Right hindlimb (tissue), 1 donor: ENCODE measurements at places on chromosomes 4 and X.

- no peak for DNase-seq
Measured at GRCh38 chr4:158159054-158159717, 13.6 kb downstream of the GASK1B start.

DNA sequence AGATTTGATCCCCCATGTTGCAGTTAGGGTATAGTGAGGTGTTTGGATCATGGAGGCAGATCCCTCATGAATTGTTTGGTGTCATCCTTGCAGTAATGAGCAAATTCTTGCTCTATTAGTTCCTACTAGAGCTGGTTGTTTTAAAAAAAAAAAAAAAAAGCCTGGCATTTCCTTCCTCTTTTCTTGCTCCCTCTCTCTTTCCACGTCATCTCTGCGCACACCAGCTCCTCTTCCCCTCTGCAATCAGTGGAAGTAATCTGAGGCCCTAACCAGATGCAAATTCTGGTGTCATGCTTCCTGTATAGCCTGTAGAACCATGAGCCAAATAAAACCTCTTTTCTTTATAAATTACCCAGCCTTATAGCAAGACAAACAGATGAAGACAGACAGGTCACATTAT, 24.5 kb downstream of the WDR17 start:
- no peak for DNase-seq

GRCh38 chr4:10639100-10639499, 45.5 kb downstream of the CLNK start:
- DNase-seq, result no peak

- peak; percentile 57 for DNase-seq
Measured at GRCh38 chr4:2537011-2537830, 774 bp downstream of the FAM193A start.

- DNase-seq, result no peak
Measured at GRCh38 chrX:81868979-81869378, 667.1 kb downstream of the SH3BGRL start.

DNA sequence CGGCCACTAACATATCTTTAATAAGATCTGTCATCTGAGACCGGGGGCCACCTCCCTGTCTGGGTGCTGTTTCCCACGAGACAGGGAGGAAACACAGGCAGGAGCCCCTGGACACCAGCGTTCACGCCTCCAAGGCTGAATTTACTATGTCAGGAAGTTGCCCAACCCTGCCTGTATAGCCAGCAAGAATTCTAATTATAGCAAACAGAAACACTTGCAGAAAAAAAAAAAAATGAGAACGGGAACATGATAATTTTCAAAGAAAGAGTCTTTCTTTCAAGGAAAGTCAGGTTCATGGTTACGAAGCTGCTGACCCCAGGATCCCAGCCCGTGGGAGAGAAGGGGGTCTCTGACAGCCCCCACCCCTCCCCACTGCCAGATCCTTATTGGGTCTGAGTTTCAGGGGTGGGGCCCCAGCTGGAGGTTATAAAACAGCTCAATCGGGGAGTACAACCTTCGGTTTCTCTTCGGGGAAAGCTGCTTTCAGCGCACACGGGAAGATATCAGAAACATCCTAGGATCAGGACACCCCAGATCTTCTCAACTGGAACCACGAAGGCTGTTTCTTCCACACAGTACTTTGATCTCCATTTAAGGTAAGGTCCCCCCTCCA, at the start of gene IL3RA:
Gene IL3RA, plus strand, starts transcription at position 455 of the 613 bp plus-strand sequence. CDS start 4,981 bp downstream, outside the sequence.
- DNase-seq, result no peak

DNA sequence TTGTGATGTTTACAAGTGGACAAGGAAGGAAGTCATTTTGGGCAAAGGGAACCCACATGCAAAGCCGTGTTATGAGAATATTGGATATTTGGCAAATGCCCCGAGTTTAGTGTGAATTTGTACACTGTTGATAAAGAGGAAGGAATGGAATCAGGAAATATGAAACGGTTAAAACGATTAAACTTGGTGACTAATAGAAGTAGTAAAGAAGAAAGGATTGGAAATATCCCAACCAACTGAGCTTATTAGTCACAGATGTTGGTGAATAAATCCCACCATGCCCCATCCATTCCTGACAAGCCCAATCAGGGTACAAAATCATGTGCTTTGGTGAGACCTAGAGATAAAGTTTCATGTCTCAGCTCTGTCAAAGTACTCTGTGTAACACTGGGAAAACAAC, 22.0 kb downstream of the ARHGAP24 start:
- no peak for DNase-seq

DNA sequence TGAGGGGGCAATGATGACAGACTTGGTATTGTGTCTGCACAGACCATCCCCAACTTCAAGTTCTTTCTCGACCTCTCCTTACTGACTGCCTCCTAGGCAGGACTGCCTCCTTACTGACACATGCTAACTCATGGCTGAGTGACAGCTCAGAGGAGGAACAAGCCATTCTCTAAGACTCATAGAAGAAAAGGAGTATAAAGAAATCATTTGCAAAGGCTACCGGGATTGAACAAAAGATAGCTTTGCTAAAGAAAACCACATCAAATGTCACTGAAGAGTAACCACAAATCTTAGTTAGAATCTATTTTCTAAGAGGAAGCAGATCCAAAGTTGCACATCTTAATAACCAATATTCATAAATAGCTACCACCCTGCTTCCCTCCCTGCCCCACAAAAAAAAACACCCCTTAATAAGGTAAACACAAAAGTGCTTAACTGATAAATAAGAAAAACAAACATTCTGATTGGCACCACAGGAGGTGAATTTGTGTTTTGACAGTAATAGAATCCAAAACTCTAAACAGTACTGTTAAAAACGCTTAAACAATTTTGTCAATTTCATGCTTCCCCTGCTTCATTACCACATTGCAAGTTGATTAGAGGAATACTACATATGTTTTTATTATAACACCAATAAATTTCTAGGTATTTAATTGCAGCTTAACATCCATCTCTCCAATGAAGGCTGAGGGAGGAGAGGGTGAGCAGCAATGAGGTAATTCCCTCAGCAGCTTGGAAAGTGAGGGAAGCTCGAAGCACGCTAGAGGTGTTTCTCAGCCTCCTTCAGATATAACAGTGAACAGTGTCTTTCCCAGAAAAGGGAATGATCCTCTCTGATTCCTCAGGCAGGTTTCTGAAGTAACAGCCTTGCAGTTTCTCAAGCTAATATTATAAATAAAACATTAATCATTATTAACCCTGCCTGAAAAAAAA, 160.0 kb downstream of the HNRNPD start:
- DNase-seq, result no peak

DNA sequence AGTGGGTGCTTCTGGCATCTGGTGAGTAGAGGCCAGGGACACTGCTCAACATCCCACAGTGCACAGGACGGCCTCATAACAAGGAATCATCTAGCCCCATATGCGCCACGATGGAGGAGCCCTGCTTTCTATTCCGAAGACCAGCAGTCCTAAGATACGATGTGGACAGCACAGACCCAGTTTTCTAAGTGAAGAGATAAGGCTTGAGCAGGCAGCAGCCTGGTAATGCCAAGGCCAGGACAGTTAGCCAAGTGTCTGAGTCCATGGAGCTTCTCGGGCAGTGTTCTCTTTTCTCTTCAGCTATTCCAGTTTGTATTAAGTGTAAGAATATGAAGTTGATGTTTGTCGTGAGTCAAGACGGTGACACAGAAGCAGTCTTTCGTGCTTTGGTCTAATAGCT, 112.7 kb downstream of the TBL1X start:
- no peak for DNase-seq

DNA sequence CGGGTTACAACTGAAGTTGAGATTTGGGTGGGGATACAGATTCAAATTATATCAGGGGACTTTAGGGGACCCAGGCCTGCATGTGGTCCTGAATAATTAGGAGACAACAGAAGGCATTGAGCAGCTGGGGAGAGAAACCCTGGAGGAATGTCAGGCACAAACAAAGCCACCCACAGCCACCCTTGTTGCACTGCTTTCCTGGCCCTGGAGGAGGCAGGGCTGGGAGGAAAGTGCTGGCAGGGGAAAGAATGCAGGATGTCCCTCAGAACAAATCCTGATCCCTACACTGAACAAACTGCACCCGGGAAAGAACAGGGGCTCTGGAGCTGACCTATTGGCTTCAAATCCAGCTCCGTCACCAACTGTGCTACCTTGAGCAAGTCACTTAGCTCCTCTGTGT, 214.1 kb upstream of the ATP6AP2 start:
- DNase-seq, result no peak

GRCh38 chr4:169665046-169665737, 44.8 kb downstream of the CLCN3 start:
- no peak for DNase-seq
